ENCODE measurements at places on chromosomes 3 and 15.

GRCh38 chr3:39205131-39205530 lies 12.7 kb upstream of the XIRP1 start:
- no peak for DNase-seq

DNA sequence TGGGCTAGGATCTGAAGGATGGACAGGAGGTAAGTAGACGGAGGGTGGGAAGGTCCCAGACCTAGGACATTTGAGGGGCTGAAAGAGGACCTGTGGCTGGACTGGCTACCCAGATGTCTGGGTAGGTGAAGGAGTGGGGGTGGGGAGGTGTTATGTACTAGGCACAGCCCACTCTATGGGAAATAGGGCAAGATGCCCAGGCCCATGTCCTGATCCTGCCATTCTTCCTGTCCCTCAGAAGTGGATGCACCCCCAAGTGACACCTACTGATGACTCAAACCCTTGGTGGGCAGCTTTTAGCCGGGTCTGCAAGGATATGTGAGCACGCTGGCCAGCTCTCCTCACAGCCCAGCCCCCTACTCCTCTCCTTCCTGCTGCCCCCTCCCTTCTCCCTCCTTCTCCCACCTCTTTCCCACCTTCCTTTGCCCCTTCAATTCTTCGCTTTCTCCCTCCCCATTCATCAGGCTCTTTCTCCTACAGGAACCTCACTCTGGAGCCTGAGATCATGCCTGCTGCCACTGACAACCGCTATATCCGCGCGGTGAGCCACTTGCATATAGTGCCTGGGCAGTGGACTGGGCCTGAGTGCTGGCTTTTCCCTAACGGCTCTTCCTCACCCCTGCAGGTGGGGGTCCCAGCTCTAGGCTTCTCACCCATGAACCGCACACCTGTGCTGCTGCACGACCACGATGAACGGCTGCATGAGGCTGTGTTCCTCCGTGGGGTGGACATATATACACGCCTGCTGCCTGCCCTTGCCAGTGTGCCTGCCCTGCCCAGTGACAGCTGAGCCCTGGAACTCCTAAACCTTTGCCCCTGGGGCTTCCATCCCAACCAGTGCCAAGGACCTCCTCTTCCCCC lies 5.2 kb downstream of the ACY1 start:
- no peak for DNase-seq

DNA sequence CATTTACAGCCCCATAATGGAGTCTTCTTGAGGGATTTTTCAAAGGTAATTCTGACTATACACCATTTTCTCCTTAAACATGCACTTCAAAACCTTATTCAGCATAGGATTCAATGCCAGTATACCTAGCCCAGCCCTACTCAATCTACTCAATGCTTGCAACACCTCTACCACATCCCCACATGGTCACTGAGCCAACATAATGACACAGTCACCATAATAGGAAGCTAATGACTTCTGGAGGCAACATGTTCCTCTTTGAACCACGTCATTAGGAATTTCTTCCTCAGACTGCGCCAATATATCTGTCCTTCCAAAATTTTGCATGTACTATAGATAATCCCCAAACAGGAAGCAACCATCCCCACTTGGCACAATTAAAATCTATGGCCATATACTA lies 153.9 kb upstream of the SETMAR start:
- DNase-seq, result no peak

- no peak for DNase-seq
These were observed 60.6 kb upstream of the GYG1 start for GRCh38 chr3:148930752-148931151.

GRCh38 chr15:25246641-25247406 lies 192.0 kb downstream of the UBE3A start:
- no peak for DNase-seq

DNA sequence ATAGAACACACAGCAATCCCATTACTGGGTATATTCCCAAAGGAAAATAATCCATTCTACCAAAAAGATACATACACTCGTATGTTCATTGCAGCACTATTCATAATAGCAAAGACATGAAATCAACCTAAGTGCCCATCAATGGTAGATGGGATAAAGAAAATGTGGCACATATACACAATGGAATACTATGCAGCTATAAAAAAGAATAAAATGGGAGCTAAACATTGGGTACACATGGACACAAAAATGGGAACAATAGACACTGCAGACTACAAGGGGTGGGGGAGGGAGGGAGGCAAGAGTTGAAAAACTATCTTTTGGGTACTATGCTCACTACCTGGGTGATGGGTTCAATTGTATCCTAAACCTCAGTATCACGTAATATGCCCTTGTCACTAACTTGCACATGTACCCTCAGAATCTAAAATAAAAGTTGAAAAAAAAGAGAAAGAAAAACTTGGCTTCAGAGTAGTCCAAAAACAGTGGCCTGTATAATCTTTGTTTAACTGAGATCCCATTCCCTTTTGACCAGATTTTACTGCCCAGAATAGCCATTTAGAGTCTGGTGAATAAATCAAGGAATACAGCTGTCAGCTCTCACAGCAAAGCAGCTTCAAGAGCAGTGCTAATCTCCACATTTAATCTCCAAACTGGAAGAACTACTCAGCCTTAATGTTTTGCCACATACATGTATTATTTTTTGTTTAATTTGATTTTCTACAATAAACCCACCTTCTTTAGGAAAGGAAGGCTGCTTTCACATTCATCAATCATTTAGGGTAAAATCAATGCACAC lies 54.5 kb upstream of the XRN1 start:
- DNase-seq, result no peak

- DNase-seq, result no peak
These were observed 1353.1 kb downstream of the ZPLD1 start for GRCh38 chr3:103787879-103788278.

DNA sequence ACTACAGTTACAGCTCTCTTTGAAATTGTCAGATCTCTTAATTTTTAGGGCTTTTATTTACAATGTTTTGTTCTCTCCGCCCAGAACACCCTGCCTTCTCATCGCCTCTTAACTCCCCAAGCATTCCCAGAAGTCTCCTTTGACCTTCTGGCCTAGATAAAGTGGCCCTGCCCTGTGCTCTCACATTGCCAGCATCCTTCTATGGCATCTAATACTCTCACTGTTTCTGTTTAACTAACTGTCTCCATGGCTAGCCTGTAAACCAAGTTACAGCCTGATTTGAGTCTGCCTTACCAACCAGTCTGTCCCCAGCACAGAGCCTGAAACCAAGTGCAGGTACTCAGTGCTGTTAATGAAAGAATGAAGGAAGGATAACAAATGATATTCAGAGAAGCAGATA lies 19.9 kb downstream of the COL8A1 start:
- DNase-seq, result no peak
